ENCODE measurements at places on chromosomes 3 and 15.

GRCh38 chr3:158297940-158298339, 188.1 kb downstream of the RSRC1 start:
- H3K4me1 ChIP-seq, result no peaks in the 10 kb centered on the region
- DNase-seq, result no peak
- no peak overlapping the region for H3K4me3 ChIP-seq
- no peak overlapping the region for H3K27ac ChIP-seq
- H3K36me3 ChIP-seq, result peaks cover 2% of the 10 kb centered on the region

GRCh38 chr3:71109241-71109976, 474.1 kb downstream of the FOXP1 start:
- no peaks in the 10 kb centered on the region for H3K27me3 ChIP-seq
- H3K36me3 ChIP-seq, result peaks cover 17% of the 10 kb centered on the region
- H3K27ac ChIP-seq, result peak overlapping the region; percentile 95
- H3K4me1 ChIP-seq, result peaks cover 66% of the 10 kb centered on the region
- peak overlapping the region; percentile 68 for H3K4me3 ChIP-seq
- no peak for DNase-seq

- no peaks in the 10 kb centered on the region for H3K4me1 ChIP-seq
- no peaks in the 10 kb centered on the region for H3K36me3 ChIP-seq
- H3K4me3 ChIP-seq, result no peak overlapping the region
- peaks cover 11% of the 10 kb centered on the region for H3K27me3 ChIP-seq
Measured at GRCh38 chr15:92105611-92106010, 252.1 kb downstream of the SLCO3A1 start.

DNA sequence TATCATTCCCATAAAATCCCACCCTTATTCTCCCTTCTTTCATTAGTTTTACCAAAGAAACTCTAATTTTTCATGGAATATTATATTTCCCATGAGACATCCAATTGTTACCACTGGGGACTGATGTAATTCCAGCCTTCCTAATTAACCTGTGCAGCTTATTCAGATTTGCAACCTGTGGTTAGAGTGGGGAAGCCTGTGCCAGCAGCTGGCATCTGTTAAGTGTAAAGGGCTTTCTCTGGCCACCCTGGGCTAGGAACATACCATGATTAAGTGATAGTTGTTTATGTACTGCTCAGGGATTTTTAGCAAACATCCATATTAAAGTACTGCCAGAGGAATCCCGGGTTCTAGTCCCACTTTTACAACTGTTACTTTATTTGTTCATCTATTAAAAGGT, 78.2 kb downstream of the TPRG1 start:
- no peak overlapping the region for H3K27ac ChIP-seq
- no peaks in the 10 kb centered on the region for H3K4me1 ChIP-seq
- H3K27me3 ChIP-seq, result peaks cover 4% of the 10 kb centered on the region
- H3K4me3 ChIP-seq, result no peak overlapping the region
- DNase-seq, result no peak

DNA sequence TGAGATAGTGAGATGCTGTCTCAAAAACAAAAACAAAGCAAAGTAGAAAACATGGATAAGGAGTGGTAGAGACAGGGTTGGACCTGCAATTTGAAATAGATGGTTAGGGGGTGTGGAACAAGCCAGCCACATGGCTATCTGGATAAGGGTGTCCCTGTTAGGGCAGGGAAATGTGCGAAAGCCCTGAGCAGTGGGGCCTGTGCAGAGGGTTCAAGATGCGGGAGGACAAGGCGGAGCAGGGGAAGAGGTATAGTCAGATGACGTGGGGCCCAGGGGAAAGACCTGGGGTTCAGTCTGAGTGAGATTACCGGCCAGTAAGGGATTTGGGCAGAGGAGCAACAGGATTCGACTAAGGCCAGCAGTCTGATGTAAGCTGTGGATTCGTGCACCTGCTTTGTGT, 18.4 kb upstream of the NR2E3 start:
- H3K4me1 ChIP-seq, result peaks cover 10% of the 10 kb centered on the region
- H3K4me3 ChIP-seq, result no peak overlapping the region
- no peak overlapping the region for H3K27ac ChIP-seq

GRCh38 chr3:171348121-171348520, 112.1 kb downstream of the TNIK start:
- H3K4me1 ChIP-seq, result peaks cover 58% of the 10 kb centered on the region
- no peaks in the 10 kb centered on the region for H3K36me3 ChIP-seq
- no peak overlapping the region for H3K4me3 ChIP-seq
- H3K27me3 ChIP-seq, result no peaks in the 10 kb centered on the region

- peaks cover 5% of the 10 kb centered on the region for H3K4me1 ChIP-seq
- H3K27ac ChIP-seq, result peak overlapping the region; percentile 9
- no peaks in the 10 kb centered on the region for H3K27me3 ChIP-seq
- H3K4me3 ChIP-seq, result no peak overlapping the region
Measured at GRCh38 chr3:9384141-9384828, 13.1 kb upstream of the SETD5 start.
